Stimulated activated CD4-positive, alpha-beta T cell treated with anti-CD3 and anti-CD28 coated beads, Interleukin-12 subunit alpha, Interleukin-12 subunit beta, amount 100 ng/mL, for 48 hours (primary cell): ENCODE measurements at places on chromosomes 4 and X.

GRCh38 chr4:15551740-15552446, 82.2 kb downstream of the CC2D2A start:
- DNase-seq, result no peak

DNA sequence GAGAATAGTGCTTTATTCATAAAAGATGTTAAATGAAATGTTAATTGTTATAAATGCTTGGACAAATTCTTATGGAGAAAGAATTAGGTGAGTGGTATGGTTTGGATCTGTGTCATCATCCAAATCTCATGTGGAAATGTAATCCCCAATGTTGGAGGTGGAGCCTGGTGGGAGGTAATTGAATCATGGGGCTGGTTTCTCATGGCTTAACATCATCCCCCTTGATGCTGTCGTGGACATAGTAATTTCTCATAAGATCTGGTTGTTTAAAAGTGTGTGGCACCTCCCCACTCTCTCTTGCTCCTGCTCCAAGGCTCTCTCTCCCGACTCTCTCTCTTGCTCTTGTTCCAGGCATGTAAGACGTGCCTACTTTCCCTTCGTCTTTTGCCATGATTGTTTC, 22.5 kb downstream of the GYPE start:
- no peak for DNase-seq

- DNase-seq, result no peak
Observed at GRCh38 chrX:26889574-26889973, 573.6 kb downstream of the PPP4R3C start.

- DNase-seq, result no peak
Observed at GRCh38 chr4:121726642-121727268, 30.0 kb upstream of the ANXA5 start.

- no peak for DNase-seq
Observed at GRCh38 chr4:89506866-89507491, 199.4 kb upstream of the GPRIN3 start.

- no peak for DNase-seq
Observed at GRCh38 chr4:85826060-85826678, 351.2 kb downstream of the ARHGAP24 start.

- DNase-seq, result no peak
Observed at GRCh38 chr4:94536049-94536448, 84.3 kb downstream of the PDLIM5 start.

GRCh38 chrX:24480400-24480865, 15.3 kb downstream of the PDK3 start:
- no peak for DNase-seq

DNA sequence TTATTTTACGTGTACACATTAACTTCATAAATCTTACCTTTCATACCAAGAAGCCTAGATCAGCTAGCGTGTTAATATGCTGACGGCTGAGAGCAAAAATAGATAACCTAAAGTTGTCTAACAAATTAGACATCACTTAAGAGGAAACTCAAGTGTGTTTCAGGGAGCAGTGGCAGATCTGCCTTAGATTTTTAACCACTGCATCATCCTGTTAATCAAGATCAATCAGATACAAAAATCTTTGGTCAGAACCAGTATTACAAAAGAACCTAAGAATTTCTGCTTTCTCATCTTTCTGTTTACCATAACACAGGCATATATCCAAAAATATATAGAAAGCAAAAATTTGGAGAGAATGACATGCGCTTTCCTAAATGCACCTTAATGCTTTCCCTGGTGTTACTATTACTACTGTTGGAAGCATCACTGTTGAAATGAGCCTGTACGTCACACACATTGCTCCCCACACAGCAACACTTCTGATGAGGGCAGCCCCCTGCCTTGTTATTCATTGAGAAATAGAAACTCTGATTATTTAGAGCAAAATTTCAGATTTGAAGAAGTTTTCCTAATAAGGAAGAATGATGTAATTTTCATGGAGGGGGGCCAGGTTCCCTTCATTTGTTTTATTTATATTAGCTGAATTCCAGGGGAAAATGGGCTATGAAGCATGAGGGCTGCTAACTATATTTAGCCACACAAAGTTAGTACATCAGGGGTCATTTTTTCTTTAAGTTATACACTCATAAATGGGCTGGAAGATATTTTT, 152.3 kb downstream of the CBR4 start:
- no peak for DNase-seq

- DNase-seq, result no peak
Observed at GRCh38 chrX:2340991-2341390, 159.8 kb downstream of the DHRSX start.

DNA sequence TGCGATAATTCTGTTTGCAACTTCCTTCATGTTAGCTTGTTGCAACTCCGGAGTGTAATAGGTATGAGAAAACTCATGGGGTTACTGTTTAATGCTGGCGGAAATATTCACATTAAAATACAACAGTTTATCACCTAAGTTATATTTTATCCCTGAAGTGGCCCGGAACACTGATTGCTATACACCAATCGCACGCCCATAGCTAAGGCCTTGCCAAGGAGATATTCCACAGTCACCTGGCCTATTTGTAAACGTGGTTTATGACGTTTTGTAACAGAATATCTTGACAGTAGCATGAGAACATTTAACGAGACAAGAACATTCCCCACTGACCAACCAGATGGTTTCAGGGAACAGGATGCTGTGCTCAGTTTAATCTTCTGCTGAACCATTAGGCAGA, 23.2 kb upstream of the FAM90A26 start:
- DNase-seq, result no peak

GRCh38 chr4:162010362-162010761, 153.4 kb downstream of the FSTL5 start:
- DNase-seq, result no peak

GRCh38 chrX:53317365-53318069, 36.1 kb upstream of the IQSEC2 start:
- peak; percentile 32 for DNase-seq

- no peak for DNase-seq
Observed at GRCh38 chrX:10177601-10178000, 20.8 kb downstream of the CLCN4 start.

DNA sequence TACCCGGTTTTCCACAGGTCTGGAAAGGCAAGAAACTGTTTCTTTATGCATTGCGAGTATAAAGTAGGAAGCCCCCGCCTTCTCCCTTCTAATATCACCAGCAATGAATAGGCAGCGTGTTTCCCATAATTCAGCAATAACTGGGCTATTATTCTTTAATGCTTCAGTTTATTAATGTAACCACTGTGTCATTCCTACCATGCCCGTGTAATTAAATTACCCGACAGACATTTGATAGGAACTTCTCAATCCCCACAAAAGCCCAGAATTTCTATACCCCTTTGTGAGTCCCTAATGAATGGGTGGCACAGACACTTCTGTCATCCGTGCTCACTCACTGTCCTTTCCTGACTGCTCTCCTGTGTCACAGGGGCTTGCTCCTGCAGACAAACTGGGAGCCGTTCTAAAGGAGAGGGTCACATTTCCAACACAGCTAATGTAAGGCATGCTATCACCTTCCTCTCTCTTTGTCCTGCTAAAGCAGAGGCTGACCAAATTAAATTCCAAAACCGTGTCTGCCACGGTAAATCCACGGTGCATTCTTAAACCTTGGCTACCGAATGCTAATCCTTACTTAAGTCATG, 108.5 kb upstream of the MID1 start:
- no peak for DNase-seq

DNA sequence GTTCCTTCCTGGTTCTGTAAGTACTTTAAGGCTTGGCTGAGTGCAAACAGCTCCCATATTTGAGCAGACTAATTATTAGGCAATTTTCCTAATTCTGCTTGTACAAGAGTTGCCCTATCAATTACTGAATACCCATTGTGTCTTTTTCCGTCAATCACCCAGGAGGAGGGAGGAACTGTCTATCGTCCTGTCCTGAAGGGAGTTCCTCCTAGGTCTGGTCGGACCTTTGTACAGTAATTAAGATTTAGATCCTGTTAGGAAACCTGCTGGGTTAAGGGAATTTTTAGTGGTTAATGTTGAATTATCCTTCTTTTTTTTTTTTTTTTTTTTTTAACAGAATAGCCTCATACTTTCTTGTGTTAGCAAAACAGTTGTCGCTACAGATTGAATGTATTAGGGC, 130.1 kb downstream of the KDM6A start:
- DNase-seq, result no peak

GRCh38 chrX:6679550-6679949, 144.6 kb upstream of the VCX3A start:
- no peak for DNase-seq

GRCh38 chr4:76952071-76952470, 2.5 kb downstream of the SEPTIN11 start:
- no peak for DNase-seq

GRCh38 chr4:135184715-135185114, 983.1 kb upstream of the PABPC4L start:
- no peak for DNase-seq

DNA sequence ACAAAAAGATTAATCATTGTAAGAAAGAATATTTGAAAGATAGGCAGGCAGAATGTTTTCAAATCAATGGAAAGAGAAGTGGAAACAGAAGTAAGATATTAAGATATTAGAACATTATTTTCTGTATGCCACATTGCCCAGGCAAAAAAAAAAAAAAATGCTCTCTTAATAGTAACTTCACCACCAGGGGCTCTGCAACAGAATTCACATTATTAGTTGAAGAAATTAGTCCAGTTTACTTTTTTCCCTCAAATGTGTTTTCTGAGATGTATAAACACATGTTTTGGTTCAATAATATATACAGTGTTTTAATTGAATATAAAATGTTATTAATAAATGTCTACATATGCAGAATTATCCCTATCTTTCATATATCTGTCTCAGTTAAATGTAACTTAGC, 78.0 kb upstream of the ADAD1 start:
- DNase-seq, result no peak

- DNase-seq, result no peak
Observed at GRCh38 chr4:145486603-145487002, 5.0 kb downstream of the SMAD1 start.

DNA sequence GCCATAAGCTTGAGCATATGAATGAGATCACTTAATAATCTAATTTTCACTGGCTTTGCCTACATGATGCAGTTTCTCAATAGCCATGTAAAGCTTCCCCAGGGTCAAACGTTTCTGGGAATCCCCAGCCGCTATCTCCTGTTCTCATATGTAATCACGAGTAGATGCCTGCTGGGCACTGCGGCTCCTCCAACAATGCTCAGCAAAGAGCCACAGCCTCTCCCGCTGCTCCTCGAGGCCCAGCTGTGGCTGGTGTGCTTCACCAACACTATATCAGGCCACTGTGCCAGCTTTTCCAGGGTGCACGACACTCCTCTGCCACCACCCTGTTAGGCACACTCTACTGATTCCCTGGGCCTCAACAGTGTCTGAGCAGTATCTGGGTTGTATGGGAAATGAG, 78.3 kb upstream of the RASGEF1B start:
- no peak for DNase-seq

DNA sequence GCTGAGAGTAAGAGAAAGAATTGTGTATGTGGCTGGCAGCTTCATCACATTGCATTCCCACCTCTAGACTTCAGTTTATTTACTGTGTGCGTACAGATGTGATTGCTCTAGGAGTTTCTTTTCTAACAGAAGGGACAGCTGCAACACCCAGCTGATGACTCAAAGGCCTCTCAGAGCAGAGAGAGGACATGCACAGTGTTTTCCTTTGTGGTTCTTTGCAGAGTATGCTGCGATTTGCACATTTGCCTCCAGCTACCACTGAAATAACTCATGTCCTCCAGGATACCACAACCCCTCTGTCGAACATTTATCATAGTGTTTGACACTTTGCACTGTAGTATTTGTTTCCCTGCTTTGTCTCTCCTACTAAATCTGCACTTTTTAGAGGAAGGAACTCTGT, 294.1 kb downstream of the STIM2 start:
- no peak for DNase-seq

DNA sequence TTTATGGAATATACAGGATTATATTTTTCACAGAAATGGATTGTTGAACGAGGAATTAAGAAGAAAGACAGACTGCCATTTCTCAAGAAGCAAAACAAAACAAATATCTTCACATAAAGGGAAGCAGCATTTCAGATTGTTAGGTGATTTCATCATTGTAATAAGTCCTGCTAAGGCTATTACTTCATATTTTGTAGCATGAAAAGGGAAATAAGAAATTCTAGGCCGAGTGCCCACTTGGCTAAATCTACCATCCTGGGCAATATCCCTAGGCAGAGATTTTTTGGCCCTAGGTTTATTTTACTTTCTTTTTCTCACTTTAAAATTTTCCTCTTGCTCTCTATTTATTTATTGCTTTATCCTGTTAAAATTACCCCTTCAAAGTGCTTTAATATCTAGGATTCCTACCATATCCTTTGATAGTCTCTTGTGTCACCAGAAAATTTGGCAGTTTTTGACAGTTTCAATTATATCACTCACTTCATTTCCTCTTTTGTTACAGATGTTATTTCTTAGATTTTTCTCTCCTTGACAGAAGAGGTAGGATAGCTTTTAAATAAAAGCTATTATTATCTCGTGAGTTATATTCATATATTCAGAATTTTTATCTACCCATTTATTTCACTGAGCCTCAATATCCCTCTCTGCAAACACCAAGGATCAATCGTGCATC, 142.3 kb downstream of the PDGFC start:
- no peak for DNase-seq

GRCh38 chr4:120400441-120400840, 333.8 kb upstream of the MAD2L1 start:
- no peak for DNase-seq

- DNase-seq, result no peak
Observed at GRCh38 chrX:9935436-9935835, 31.7 kb upstream of the CLDN34 start.

DNA sequence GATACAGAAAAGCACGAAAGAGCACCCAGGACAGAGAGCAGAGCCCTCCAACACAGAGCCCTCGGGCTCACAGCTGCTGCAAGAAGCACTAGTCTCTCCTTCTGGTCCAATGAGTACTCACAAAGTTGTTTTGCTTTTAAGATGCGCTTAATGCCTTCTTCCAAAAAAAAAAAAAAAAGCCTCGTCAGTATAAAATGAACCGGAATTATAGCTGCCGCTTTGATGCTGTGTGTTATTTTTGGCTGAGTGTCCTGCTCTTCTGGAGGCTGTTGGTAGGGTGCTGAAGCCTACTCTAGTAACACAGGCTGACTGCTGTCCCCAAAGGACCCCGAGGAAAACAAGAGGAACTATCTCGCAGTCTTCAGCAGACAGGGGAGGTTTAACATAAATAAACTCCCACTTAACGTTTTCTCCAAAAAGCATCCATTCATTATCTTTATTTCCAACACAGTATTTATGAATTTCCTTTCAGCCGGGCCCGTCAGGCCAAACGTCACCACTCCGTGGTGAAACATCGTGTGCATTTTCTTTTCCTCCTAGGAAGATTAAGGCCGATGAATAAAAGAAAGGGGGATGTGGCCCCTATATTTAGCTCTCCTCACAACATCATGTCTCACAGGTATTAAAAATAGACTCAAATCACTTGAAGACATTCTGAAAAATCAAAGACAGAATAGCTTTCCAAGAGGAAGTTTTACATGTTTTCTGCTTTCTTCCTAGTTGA, 213.7 kb upstream of the PPARGC1A start:
- no peak for DNase-seq

DNA sequence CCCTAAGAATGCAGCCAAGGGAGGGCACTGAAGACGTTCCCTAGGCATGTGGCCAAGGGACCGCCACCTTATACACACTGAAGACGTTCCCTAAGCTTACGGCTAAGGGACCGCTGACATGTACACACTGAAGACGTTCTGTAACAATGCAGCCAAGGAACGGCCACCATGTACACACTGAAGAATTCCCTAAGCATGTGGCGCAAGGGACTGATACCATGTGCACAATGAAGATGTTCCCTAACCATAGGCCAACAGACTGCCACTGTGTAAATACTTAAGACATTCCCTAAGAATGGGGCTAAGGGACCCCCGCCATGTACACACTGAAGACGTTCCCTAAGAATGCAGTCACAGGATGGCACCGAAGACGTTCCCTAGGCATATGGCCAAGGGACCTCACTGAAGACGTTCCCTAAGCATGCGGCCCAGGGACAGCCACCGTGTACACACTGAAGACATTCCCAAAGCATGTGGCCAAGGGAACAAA, 36.1 kb downstream of the DHRSX start:
- DNase-seq, result no peak
